Activated CD4-positive, alpha-beta T cell treated with anti-CD3 and anti-CD28 coated beads for 36 hours (primary cell): ENCODE measurements at places on chromosomes 6 and 20. TPM values are rescaled to one million over a fixed set of nuclear protein-coding genes. Genes with fewer than 3 reads are reported as not detected.

- no peak for DNase-seq
These were observed 14.6 kb upstream of the MYB start for GRCh38 chr6:135166515-135166914.

GRCh38 chr20:9160331-9160730 is 91.4 kb downstream of the PLCB4 start:
- no peak for DNase-seq

TNFAIP3 gene
- total RNA-seq, result 371 TPM

FAM209B gene
- not detected for total RNA-seq

DPPA5 gene
- not detected for total RNA-seq

BPIFA1 gene
- total RNA-seq, result not detected

AP5S1 gene
- total RNA-seq, result 11.3 TPM
